Activated naive CD8-positive, alpha-beta T cell treated with anti-CD3 and anti-CD28 coated beads, Interleukin-2, amount 10 ng/mL, durations not matched to agents 7 days and 5 days (primary cell): ENCODE measurements at places on chromosomes 3 and 15.

GRCh38 chr3:116776880-116777785 lies 67.6 kb downstream of the TUSC7 start:
- DNase-seq, result no peak

- DNase-seq, result no peak
These were observed 779 bp downstream of the GRIP2 start for GRCh38 chr3:14539384-14539741.

DNA sequence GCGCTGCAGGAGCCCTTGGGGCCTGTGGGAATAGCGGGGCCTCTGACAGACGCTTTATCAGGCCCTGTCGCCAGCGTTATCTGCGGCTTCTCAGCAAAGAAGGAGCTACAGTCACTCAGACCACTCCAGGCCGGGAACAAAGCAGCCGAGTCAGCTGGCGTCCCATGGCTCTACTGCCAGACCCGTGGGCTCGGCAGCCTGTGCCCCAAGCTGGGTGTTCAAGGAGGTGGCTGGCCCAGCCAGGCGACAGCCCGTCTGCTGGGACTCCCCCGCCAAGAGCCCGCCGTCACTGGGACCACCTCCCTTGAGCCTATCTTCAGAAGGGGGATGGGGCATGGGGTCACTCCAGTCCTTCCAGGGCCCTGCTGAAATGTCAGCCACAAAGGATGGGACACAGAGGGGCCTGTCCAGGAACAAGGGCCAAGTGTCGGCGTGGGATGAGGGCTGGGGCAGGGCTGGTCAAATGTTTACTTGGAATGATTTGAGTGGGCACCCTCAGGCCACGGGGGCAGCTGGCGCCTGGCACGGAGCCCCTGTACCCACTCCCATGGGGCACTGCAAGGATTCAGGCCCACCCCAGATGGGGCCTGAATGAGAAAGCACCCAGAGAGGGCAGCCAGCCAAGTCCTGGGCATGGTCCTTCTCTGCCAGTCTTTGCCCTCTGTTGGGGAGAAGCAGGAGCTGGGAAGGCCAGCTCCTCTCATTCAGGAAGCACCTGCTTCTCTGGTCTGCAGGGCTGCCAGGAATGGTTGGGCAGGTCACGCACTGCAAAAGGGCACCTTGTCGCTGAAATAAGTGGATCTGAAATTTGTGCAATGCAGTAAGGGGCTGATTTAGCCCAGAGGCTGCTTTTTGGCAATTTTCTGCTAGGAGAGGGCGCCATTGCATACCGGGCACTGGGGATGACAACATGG lies 148.3 kb downstream of the SMAD6 start:
- DNase-seq, result no peak

DNA sequence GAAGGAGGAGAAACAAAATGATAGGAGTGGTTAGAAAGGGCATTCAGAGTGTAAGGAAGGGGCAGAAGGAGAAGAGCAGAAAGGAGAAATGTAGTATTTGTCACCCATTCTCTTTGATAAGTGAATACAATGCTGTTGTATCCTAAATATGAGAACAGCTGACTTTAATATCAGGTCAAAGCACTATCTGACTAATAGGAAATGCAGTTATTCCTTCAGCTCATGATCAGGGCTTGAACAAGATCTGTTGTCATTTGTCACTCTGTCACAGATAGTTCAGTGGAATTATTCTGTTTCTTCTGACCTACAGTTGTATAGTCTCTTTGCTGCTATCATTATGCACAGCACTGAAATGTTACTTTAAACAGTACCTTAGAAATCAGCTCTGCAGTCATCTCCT lies 149.4 kb downstream of the FRMD5 start:
- DNase-seq, result no peak

DNA sequence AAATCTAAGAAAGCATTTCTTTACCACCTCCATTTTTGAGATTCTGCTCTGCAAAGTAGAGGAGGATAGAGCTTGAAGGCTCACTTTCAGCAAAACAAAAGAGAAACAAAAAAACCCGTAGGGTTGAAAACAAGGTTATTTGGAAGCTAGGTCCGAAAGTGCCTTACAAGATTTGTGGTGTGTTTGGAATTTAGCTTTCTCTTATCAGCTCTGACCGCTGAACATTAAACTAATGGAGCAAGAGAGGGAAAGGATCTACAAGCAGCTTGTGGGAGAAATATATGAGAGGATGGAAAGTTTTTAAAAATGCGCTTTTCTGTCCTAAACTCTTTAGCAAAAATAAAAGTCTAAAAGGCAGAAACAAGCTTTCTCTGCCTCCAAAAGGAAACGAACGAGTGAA lies 545.5 kb downstream of the NTRK3 start:
- no peak for DNase-seq

DNA sequence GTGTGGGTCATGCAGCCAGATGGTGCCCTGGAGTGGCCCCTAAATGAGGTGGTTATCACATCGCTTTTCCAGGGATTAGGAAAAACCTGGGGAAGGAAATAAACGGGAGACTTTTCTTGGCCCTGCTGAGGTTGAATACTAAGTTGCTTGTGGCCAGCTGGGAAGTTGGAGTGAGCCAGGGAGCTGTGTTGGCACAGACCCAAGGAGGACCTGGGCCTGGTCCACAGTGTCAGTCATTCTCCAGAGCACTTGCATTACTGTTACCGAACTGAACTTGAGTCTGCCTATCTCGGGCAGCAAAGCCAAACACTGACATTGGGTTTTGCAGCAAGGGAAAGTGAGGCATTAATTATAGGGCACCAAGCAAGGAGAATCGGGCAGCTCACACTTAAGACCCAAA lies 339.0 kb downstream of the GABRB3 start:
- no peak for DNase-seq

DNA sequence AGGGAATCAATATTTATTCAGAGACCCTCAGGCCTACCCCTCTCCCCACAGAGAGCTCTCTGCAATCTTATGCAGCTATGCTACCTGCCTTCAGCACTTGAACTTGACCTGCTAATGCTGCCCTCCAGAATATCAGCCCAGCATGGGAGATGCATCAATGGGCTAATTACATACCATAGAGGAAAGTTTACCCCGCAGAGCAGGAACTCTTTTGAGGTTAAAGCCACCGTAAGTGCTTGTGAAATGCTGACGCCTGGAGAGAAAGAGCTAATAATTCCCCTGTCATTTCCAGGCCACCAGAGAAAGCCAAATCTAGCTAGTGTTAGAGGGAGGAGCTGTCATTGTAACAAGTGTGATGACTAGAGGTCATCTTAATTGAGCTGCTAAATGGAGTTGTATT lies 127.5 kb downstream of the CHST2 start:
- no peak for DNase-seq

DNA sequence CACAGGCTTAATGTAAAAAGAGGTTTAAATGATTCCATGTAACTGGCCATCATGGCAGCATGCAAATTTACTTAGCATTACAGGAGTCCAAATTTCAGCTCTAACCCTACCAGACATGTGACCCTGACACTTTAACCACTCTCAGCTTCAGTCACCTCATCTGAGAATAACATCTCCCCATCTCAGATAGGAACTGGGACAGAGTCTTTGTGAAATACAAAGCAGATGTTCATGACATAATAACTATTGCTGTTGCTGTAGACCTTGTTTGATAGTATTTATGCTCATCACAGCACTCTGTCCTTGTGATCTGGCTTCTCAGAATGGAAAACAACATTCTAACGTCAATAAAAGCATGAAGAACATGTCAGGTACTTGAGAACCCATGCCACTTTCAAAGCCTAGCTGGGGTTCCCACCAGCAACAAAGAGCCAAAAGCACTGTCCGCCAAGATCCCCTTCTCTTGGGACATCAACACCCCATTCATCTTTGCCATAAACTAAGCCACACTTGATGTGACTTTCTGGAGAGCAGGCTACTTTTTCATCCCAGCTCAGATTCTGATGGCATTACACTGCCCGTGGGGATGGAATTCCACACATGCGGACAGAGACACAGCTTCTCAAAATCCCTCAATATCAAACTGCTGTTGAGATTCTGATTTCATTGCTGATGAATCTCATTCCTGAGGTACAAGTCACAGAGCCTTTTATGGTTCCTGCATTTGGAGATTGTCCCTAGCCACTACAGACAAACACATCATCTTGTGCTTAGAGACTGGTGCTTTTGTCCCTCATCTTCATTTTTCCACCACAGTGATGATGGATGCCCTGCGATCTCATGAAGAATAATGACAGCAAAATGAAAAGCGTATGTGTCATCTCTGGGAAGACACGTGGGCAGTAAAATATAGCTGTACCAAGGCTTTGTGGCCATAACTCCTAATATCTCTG lies 202.7 kb downstream of the TNIK start:
- no peak for DNase-seq

DNA sequence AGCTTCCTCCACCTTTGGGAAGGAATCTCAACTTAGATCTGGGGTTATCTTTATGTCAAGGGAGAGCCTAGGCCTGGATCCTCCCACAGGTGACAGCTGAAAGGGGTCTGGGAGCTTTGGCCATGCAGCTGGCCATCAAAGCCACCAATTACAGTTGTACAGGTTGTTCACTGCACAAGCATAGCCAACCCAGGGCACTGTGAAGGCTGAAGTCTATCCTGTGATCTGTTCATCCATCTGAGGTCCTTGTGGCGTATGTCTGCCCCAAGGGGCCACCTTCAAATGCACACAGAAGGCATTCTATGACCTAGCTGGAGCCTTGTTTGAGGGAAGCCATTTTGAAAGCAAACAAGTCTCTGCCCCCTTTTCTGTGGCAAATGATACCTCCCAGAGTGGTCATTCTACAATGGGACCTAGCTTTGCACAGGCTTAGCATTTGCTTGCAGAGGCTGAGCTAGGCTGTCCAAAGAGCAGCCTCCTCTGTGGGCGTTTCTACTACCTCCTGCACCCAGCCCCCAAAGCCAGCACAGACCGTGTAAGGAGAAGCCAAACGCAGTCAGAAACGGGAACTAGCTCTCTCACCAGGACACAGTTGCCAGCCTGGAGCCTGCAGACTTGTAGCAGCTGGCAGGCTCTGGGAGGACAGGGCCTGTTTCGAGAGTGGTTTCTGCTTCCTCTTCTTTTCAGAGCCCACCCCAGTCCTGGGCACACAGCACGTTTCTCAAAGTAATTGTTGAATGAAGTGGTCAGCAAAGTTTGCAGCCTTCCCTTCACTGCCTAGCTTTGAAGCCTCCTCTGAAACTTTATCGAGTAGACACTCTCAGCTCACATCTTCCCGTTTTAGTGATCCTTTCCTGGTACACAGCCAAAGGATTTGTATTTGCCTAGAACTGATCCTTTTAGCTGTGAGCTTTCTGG lies 157.3 kb upstream of the SMAD3 start:
- DNase-seq, result no peak

DNA sequence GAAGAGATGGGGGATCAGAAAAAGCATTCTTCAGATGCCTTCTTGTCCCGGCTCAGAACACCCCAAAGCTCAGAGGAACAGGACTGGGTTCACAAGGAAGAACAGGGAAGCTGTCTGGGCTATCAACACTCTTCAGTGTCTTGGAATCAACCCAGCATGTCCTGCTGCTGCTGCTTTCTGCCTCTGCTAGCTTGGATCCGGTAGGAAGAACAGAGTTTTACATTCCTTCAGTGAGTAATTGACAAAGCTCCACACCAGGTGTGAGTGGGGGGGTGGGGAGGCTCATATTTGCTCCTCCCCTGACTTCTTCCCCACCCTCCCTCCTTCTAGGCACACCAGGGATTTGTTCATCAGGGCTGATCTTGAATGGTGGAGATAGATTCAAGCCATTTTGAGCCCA lies 13.1 kb upstream of the ETV5 start:
- DNase-seq, result no peak

GRCh38 chr15:73028831-73029451 lies 23.3 kb upstream of the NEO1 start:
- DNase-seq, result no peak

- no peak for DNase-seq
These were observed 36.2 kb downstream of the ZXDC start for GRCh38 chr3:126439346-126439967.

DNA sequence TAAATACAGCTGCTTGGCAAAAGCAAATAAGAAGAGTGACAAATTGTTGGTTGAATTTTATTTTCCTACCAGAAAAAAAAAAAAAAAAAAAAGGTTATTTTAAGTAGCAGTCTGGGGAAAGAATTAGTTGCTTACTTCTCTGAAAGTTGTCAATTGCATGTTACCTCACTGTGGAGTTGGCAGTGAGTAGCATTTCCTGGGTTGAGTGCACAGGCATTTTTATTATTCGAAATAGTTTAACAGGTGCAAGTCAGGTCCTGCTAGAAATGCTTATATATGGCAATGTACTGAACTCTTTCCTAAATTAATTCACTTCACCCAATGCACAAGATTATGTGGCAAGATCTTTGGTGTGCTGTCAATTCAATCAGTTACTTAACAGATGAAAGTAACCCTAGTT lies 680.6 kb downstream of the EPHA3 start:
- no peak for DNase-seq

DNA sequence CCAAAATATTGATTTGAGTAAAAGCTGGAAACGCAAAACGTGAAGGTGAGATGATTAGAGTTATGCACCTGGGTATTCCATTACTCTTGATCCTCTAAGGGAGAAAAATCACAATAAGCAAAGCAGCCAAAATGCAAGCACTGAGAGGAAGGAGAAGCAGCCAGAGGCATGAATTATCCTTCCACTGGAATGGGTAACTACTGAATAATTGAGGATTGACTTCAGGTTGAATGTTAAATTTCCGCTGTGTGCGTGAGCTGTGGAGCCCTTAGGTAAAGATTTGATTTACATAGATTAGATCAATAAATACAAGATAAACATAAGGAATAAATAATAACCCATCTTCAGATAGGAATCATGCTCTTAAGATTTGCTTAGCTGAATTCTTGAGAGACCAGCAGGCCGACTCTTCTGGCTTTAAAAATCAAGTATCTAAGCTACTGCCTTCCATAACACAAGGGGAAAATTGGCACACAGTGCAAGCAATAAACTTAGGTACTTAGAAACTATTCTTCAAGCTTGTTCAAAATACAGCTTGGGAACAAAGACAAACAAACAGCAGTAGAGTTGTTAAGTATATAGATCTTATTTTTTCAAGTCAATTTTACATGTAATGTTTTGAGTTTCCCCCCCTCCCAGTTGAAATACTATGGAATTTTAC lies 1459.5 kb downstream of the ZPLD1 start:
- no peak for DNase-seq

DNA sequence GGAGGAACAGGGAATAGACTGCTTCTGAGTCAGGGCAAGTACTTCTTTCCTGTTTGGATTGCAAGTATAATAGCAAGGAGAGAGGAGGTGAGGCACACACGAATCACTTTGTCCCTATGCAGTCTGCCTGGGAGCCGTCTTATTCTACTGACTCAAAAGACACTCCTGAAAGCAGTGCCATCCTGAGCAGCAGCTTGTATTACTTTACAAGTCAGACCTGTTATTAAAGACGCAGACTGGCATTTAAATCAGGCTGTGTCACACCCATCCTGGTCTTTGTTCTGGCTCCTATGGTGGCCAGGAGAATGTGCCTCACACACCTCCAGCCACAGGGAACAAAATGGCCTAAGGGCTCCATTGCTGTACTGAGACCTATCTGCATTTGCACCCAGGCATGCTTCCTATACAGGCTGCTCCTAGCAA lies 17.9 kb upstream of the SQOR start:
- DNase-seq, result no peak
